NCI-H146 (cell line): ENCODE measurements at places on chromosomes 2 and 18.

- DNase-seq, result no peak
Observed at GRCh38 chr2:217339753-217340152, 479.9 kb upstream of the TNP1 start.

DNA sequence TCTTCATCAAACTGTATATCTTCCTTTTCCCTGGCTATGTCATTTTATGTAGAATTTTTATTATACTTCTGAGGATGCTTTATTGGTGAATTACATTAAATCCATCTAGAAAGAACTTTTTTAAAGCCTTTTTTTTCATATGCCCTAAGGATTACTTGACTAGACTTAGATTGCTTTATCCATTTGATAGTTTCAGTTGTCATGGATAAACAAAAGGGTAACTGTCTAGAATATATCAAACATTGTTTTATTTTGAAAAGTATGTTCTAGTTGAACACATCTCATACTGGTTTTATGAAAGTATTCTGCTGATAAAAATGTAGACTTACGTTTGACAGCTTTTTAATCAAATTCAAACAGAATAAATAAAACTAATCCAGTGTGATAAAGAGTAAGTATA lies 639.8 kb downstream of the ARHGAP15 start:
- no peak for DNase-seq

- DNase-seq, result no peak
Observed at GRCh38 chr2:48445091-48445725, 84.7 kb upstream of the STON1 start.

GRCh38 chr2:190505696-190506095 lies 28.8 kb downstream of the NEMP2 start:
- DNase-seq, result peak; percentile 52

DNA sequence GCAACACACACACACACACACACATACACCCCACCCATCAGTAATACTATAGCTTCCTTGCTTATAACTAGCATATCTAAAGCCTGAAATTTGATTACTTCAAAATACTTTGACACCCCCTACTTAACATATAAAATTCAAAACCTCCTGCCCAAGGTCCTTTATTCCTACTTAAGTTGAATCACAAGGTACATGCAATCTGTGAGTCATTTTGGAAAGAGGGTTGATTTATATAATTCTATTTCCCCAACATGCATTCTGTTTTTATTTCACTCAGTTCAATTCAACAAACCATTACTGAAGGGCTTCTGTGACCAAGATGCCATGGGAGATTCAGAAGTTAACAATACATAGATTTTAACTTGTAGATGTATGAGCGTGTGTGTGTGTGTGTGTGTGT lies 420.7 kb downstream of the METTL4 start:
- DNase-seq, result no peak

- DNase-seq, result no peak
Observed at GRCh38 chr2:44542520-44542919, 180.8 kb downstream of the CAMKMT start.

- no peak for DNase-seq
Observed at GRCh38 chr2:54371460-54372065, 84.6 kb upstream of the SPTBN1 start.

DNA sequence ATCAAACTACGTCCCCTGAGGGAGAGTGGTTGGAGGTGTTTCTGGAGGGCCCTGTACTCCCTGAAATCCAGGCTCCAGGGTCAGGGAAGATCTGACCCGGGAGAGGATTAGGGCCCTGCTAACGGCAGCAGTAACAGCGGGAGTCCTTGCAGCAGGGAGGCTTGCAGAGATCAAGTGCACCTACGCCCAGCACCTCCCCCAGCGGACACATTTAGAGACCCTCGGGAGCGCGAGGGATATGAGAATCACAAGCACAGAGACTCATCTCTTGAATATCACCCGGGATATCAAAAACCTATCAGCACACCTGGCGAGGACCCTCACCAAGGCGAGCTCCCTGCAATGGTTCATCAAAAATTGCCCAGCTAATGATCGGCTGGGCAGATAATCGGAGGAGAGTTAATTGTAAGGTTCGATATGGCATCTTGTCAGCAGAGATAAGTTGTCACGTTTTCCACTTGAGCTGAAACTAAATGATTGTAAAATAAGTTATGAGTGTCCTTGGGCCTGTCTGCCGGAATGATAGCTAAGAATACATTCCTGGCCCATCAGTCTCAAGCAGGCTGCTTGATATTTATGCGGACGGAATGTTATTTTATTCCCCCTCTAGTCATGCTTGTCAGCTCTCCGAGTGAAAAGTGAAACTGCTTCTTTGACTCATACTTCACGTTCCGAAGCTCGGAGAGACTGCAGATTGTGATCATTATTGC lies 209.8 kb downstream of the GBX2 start:
- DNase-seq, result no peak

- DNase-seq, result peak; percentile 63
Observed at GRCh38 chr2:212538305-212539071, at the start of gene ERBB4. Gene ERBB4 (minus strand): TSS chr2:212538802. CDS start chr2:212538530, 272 bp downstream.

DNA sequence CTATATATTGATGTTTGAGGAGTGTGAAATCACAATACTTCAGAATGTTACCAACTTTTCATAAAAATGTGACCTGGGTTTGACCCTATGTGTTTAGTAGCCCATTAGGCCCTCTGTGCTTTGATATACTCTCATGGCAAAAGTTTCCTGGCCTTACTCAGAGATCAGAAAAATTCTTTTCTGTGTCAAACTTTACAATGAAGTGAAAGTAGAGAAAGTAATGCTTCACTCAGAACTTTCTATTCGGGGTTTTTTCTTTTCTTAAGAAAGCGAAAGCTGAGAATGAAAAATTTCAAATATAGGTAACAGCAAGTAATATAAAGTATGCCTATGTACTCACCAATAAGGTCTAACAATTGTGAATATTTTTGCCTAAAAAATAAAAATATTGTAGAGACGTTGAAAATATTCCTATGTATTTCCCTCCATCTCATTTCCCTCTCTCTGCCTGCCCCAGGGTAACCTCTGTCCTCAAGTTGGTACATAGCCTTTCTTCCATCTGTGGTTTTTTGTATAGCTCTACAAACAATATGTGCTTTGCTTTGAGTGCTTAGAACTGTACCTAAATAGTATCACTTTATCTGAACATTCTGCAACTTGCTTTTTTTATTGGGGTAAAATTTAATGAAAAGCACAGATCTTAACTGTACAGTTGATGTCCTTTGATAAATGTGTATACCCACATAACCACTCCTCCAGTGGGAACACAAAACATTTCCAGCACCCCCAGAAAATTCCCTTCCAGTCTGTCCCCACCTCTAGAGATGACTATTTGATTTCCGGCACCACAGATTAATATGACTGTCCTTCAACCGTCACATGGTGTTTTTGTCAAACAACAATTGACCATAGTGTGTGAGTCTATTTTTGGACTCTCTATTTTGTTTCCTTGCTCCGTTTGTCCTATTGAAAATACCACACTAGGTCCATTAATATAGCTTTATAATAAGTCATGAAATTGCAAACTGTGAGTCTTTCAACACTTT lies 10.3 kb upstream of the ACKR3 start:
- no peak for DNase-seq

- DNase-seq, result no peak
Observed at GRCh38 chr2:7609974-7610373, 692.8 kb downstream of the RNF144A start.

DNA sequence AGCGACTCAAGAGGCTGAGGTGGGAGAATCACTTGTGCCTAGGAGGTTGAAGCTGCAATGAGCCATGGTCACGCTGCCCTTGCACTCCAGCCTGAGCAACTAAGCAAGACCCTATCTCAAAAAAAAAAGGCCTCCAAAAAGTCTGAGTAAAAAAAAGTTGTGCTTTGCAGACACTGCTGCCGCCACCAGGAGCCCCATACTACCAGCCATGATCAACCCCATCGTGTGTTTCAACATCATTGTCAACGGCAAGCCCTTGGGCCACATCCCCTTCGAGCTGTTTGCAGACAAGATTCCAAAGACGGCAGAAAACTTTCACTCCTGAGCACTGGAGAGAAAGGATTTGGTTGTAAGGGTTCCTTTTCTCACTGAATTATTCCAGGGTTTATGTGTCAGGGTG lies 137.1 kb downstream of the INO80D start:
- no peak for DNase-seq

- DNase-seq, result peak; percentile 3
Observed at GRCh38 chr2:170237572-170238120, 59.7 kb downstream of the MYO3B start.

GRCh38 chr2:154133823-154134222 lies 262.1 kb downstream of the GALNT13 start:
- DNase-seq, result no peak

- DNase-seq, result no peak
Observed at GRCh38 chr2:112920923-112921532, 10.1 kb downstream of the IL37 start.

GRCh38 chr18:77395953-77396352 lies 146.3 kb downstream of the GALR1 start:
- no peak for DNase-seq

- DNase-seq, result no peak
Observed at GRCh38 chr2:182667315-182667695, 48.8 kb upstream of the DNAJC10 start.

DNA sequence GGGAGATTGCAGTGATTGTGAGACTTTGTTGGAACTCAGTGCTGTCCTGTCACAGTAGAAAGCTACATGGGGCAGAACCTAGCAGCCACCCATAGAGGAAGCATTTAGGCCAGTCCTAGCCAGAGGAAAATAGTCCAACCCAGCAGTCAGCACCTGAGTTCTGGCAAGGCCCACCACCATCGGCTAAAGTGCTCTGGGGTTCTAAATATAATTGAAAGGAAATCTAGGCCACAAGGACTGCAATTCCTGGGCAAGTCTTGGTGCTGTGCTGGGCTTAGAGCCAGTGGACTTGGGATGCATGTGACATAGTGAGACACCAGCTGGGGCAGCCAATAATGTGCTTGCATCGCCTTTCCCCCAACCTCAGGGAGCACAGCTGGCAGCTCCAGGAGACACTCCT lies 28.9 kb upstream of the ACTR2 start:
- DNase-seq, result no peak

- DNase-seq, result no peak
Observed at GRCh38 chr2:147110317-147110716, 734.5 kb upstream of the ACVR2A start.

- no peak for DNase-seq
Observed at GRCh38 chr2:71943238-71944182, 204.2 kb downstream of the CYP26B1 start.

DNA sequence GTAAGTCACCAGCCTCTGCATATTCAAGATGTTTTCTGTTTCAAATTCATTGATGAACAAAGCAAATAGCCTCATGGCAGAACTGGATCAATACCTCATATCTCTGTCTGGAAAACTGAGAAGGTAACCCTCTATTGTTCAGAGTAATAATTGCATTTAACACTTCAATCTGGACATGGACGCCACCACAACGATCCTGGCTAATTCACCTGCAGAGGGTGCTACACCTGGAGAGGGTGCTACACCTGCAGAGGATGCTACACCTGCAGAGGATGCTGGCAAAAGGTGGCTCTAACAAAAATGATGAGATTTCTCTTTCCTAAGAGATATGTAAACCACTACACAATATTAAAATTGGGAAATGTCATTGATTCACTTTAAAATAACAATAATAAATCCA lies 183.1 kb upstream of the HNRNPA3 start:
- DNase-seq, result peak; percentile 83

DNA sequence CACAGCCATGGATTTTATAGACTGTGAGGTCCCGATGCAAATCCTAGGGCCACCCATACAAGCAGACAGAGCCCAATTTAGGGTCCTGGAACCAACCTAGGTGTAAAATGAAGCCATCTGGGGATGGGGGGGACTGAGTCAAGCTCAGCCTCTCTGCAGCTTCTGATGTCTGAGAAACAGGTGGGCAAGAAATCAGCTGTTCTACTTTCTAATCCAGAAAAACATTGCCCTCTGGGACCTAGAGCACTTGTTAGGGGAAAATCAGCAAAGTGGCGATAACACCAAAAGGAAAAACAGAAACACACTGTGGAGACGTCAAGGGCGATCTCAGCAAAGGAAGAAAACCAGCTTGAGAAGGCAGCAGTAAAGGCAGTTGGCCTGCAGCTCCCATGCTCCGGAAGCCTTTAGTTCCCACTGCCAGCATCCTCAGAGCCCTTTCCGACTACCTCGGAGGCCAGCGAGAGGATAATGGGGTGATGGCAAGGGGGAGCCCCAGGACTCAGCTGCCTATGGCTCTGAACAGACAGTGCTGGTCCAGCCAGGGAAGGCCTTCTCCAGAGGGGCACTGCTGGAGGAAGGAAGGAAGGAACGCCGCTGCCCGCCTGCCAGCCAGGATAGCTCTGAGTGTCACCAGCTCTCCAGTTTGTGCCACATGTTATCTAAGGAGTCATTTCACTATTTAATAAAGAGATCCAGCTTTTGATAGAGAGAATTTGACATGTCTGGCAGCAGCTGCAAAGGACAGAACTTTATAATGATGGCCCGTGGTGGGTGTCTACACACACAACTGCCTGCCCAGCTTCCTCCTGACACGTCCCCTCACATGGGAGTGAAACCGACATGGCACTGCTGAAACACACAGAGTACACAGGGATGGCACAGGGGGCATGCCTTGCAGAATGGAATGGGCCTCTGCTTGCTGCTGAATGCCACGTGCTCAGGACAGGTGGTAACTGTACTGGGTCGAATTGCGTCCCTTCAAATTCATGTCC lies 37.7 kb downstream of the HS1BP3 start:
- DNase-seq, result peak; percentile 60

GRCh38 chr18:35303610-35304009 lies 13.6 kb upstream of the ZSCAN30 start:
- DNase-seq, result no peak

DNA sequence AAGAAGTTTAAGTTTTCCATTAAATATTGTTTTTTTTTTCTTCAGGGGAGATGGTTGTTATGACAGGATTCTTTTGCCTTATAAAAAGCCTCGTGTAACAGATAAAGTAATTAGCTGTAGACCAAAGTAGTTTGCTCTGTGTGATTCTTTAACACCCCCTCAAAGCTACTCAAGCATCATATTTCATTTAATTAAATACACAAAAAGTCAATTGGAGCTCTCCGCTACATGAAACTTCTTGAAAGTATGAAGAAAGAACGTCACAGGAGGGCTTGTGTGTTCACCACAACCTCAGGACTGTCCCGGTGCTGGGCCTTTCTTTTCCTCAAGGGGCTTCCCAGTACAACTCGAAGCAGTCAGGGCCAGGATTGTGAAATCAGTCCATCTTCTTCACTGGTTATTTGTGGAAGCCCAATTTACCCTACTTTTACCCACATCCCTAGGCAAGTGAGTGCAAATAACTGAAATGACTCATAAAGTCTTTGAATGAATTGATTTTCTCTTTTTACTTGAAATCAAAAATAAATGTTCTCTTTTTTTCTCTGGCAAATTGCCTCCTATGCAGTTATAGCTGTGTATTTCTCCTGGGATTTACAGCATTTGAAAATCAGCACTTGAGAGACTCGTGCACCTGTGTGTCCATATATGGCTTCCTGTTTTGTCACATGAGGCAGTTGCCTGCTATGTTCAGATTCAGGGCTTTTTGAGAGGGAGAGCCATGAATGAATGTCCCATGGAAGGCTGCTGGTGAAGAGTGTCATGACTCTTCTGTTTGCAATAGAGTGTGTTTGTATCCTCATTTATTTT lies 48.6 kb downstream of the LINC00305 start:
- DNase-seq, result peak; percentile 24

- DNase-seq, result no peak
Observed at GRCh38 chr2:188664951-188665595, 309.1 kb upstream of the COL3A1 start.
